ENCODE measurements at places on chromosomes 1 and 21.

DNA sequence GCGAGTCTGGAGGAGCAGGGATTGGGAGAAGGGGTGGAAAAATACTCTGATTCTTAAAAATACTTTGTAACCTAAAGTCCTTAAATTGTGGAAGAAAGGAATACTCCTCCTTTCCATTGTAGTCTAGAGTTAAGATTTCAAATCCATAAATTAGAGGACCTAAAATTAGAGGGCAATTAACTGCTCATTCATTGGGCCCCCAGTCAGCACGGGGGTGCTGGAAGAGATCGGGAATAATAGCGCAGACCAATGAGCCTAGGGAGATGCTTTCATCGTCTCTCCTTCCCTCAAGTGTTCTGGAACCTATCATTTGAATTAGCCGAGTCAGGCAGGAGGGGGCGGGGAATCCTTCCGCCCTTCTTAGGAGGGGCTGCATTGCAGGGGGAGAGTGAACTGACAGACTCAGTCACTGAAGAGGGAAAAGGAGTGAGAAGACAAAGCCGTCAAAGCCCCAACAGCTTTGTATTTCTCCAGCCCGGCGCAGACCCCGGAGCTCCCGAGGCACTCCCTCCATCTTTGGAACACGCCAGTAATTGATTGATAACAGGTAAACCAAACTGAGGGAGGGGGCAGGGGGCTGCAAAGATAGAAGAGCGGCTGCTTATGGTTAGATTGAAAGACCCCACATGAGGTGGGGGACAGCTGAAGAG lies at the start of gene MLLT11:
Gene MLLT11, plus strand, starts transcription at position 391 of the 650 bp plus-strand sequence. CDS start 6,828 bp downstream, outside the sequence.
- DNase-seq: no peak

- no peak for DNase-seq
Observed at GRCh38 chr1:8349961-8350360, 32.0 kb downstream of the SLC45A1 start.

DNA sequence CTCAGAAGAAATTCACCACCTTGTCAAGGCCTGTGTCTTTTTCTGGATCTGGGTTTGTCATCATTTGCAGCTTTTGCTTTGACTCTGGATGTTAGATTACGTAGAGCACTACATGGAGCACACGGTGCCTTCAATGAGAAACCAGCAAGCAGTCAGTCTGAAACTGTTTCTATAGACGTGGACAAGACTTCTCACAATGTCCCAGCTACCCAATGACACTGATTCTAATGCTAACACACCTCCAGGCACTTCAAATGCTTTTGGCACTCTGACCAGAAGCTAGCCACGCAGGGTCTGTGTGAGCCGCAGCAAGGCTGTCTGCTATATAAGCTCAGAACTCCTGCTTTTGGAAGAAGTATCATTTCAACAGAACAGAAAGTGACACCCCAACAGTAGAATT lies 38.2 kb downstream of the ITPKB start:
- DNase-seq: no peak

GRCh38 chr1:43452789-43453441 lies 816 bp downstream of the HYI start:
- DNase-seq: no peak

DNA sequence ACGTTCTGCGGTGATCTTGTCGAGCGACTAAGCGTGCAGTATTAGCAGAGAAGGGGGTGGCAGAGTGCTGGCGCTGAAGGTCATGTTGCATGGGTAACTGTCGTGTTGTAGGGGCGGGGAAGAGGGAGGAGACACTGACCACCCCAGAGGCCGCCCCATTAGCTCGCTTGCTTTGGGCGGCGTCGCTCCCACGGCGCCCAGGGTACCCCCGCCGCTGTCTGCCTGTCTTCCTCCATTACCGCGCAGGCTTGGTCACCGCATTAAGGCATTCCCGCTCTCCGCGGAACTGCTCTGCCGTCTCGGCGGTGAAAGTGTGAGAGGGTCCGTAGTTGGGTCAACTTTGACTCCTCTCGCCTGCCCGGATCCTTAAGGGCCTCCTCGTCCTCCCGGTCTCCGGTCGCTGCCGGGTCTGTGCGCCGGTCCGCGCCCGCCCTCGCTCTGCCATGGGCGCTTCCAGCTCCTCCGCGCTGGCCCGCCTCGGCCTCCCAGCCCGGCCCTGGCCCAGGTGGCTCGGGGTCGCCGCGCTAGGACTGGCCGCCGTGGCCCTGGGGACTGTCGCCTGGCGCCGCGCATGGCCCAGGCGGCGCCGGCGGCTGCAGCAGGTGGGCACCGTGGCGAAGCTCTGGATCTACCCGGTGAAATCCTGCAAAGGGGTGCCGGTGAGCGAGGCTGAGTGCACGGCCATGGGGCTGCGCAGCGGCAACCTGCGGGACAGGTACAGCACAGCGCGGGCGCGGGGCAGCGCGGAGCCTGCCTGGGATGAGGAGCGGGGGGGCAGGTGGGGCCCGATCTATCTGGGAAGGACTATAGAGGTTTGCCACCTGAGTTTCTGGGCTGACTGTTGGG lies at the start of gene MTARC2:
Gene MTARC2, plus strand, starts transcription at position 234 of the 846 bp plus-strand sequence. Its CDS starts 210 bp downstream, at position 444.
- peak; percentile 32 for DNase-seq

GRCh38 chr1:14835725-14836124 lies 237.2 kb downstream of the KAZN start:
- DNase-seq: no peak

DNA sequence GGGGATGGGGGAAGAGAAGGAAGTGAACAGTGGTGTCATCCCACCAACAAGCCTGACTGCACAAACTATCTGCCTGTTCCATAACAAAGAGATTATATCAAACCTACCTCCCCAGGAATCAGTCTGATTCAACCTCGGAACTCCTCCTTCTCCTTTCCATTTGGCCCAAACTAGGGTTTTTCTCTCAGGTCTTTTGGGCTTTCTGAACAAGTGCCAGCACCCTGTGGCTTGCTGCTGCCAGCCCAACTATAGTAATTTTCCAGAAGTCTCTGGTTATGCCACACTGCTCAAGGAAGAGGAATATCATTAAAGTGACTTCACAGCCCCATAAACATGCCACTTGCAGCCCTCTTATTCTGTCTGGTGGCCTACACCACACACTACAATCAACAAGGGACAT lies 70.5 kb downstream of the RGS7 start:
- no peak for DNase-seq
